A549 (cell line): ENCODE measurements at places on chromosomes 16 and 17.
A peak's percentile ranks its signal among the peaks of the same experiment; 100 is the strongest.

DNA sequence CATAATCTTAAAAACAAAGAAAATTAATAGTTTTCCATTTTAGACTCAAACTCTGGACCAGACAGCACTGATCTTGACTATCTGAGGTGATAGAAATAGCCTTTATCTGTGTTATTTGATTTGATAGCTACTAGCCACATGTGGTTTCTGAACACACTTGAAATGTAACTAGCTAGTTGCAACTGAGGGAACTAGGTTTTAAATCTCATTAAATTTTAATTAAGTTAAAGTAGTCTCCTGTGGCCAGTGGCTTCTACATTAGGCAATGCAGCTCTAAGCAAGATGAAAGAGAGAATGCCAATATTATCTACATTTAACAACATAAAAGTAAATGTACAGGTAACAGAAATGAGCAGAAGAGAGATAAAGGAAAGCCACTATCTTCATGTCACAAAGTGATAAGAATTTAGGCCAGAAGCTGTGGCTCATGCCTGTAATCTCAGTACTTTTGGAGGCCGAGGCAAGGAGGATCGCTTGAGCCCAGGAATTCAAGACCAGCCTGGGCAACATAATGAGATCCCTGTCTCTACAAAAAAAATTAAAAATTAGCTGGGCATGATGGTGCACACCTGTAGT lies 11.2 kb upstream of the SPN start:
- DNase-seq, result no peak

- peak; percentile 25 for DNase-seq
These were observed 509 bp downstream of the CNEP1R1 start for GRCh38 chr16:50025537-50025931.

DNA sequence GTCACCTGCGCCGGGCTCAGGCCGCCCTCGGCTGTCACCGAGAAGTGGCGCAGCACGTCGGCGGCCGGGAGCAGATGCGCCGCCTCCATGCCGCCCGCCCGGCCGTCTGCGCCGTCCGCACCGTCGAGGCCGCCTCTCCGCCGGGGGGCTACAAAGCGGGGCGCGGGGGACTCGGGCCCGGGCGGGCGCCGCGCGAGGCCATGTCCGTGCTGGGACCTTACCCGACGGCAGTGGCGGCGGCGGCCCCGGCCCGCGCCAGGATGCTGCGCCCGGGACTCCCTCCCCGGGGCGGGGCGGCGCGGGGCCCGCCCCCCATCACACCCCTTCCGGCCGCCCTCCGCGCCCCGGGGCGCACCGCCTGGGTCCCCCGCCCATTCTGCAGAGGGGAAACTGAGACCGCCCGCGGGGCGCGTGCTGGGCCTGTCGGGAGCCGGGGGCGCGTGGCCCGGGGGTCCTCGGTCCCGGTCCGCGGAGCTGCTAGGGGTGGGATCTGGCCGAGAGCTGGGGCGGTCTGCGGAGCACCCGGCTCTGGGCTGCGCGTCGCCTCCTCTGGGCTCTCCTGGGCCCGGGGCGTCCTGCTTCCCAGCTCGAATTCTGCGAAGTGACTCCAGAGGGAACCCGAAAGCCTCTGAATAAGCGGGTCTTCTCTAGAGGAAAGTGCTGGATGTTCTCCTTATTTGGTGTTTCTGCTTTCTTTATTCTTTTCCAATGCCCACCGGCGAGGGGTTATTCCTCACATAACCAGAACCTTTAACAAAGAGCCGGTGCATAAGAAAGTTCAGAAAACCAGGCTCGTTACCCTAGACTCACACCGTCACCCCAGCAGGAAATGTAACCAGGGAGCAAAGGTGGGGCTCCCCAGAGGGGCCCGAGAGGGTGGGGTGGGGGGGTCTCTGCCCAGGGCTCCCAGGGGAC lies at the start of gene ATP2A3:
Gene ATP2A3, minus strand, starts transcription at position 235 of the 915 bp plus-strand sequence. Its CDS starts 146 bp downstream, at position 89.
- DNase-seq, result no peak

GRCh38 chr16:4220358-4220757 lies 21.5 kb downstream of the SRL start:
- no peak for DNase-seq

GRCh38 chr16:64390102-64390501 lies 731.8 kb downstream of the CDH11 start:
- DNase-seq, result no peak

DNA sequence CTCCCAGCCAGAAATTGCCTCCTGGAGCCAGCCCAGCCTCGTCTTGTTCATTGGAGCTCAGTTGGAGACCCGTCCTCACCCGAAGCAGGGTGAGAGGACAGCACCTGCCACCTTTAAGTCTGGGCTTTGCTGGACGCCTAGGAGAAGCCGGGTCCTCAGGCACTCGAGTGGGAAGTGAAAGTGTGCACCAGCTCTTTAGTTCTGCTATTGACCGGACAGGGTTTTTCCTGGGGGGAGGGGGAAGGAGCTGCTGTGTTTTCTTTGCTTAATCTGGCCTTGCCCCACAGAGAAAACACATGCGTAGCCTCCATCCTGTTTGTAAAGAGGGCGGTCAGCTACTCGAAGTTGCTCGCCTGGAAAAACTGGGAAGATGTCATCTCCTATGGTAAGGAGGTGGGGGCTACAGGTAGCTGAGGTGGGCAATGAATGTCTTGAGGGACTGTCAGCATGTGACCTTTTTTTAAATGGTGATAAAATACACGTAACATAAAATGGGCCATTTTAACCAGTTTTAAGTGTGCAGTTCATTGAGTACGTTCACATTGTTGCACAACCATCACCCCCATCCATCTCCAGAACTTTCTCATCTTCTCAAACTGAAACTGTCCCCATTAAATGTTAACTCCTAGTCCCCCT lies 34.4 kb downstream of the CMIP start:
- DNase-seq, result no peak

- DNase-seq, result no peak
These were observed 13.5 kb upstream of the CACNG4 start for GRCh38 chr17:66950886-66951604.

DNA sequence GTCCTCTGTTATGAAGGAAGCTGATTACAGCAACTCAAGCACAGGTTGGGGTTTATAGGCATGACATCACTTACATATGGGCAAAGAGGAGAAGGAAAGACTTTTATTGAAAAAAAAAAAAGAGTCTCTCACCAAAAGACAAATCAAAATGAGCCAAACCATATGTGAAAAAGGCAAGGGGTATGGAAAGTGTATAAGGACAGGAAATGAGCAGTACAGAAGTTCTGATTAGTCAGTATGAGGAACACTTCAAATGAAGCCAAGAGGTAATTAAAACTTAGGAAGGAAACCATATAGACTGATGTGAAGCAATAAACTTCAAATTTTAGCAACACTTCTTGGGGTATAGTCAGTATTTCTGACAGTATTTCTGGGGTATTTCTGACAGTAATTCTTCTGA lies 1372.6 kb downstream of the CDH11 start:
- no peak for DNase-seq
